ENCODE measurements at places on chromosomes 5 and 9. TPM values are rescaled to one million over a fixed set of nuclear protein-coding genes. Genes with fewer than 3 reads are reported as not detected.

DNA sequence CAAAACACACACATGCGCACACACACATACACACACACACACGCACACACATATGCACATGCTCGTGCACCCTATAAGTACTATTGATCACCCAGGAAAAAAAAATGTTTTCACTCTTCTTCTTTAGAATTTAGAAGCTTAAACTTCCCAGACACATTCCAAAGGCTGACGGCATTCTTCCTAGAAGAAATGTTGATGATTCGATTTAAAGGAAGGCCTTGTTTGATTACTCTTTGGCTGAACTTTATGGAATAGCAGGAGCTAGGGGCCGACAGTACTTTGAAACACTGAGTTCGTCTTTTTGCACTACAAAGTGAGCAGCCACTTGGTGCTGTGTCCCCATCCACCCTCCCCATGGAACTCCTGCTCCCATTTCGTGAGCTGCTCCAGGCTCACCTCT is 113.2 kb downstream of the EGFLAM start:
- H3K27me3 ChIP-seq: peaks cover 24% of the 10 kb centered on the region
- H3K4me1 ChIP-seq: peaks cover 3% of the 10 kb centered on the region
- H3K36me3 ChIP-seq: no peaks in the 10 kb centered on the region
- no peak for DNase-seq
- H3K4me3 ChIP-seq: no peak overlapping the region

The LMX1B gene
- not detected for total RNA-seq

- no peak overlapping the region for H3K27ac ChIP-seq
- peaks cover 12% of the 10 kb centered on the region for H3K4me1 ChIP-seq
- H3K4me3 ChIP-seq: no peak overlapping the region
- peaks cover 69% of the 10 kb centered on the region for H3K36me3 ChIP-seq
- H3K27me3 ChIP-seq: no peaks in the 10 kb centered on the region
Measured at GRCh38 chr5:72892846-72893245, 63.0 kb upstream of the FCHO2 start.

DNA sequence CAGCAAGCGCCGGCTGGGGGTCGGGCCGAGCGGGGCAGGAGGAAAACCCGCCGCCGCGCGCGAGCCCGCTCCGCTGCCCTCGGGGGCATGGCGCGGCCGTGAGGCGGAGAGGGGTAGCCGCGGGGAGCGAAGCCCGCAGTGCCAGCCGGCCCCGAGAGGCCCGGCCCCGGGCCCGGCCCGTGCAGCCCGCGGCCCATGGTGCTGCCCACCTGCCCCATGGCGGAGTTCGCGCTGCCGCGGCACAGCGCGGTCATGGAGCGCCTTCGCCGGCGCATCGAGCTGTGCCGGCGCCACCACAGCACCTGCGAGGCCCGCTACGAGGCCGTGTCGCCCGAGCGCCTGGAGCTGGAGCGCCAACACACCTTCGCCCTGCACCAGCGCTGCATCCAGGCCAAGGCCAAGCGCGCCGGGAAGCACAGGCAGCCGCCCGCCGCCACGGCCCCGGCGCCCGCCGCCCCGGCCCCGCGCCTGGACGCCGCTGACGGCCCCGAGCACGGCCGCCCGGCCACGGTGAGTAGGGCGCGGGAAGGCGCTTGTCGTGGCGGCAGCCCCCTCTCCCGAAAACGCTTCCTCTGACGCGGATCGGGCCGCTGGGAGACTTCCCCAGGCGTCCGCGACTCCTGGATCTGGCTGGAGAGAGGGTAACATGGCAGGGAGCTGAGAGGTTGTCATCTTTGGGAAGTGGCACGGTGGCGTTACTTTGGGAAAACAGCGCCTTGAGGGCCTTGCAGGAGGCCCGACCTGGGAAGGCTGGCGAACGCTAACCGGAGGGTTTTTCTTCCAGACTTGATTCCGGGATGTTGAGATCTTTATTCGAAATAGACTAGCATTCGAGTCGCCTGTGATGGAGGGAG is 523 bp downstream of the MAML1 start:
- no peaks in the 10 kb centered on the region for H3K27me3 ChIP-seq
- peak overlapping the region; percentile 91 for H3K27ac ChIP-seq
- peaks cover 38% of the 10 kb centered on the region for H3K36me3 ChIP-seq

DNA sequence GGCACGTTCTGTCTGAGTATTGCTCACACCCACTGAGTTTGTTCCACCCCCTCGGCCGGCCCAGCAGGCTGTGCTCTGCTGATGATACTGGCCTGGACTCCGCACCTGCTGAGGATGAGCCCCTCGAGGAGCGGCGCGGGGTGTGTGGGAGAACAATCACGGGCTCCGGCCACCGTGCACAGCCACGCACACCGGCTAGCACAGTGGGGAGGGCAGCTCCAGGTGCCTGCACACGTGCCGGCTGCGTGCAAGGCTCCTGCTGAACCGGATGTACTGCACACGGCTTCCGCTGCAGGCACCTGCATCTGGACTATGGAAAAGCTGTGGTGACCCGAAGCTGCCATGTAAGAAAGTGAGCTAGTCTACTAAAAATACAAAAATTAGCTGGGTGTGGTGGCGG is 485.2 kb upstream of the CDH9 start:
- no peak for DNase-seq
- no peak overlapping the region for H3K4me3 ChIP-seq
- no peak overlapping the region for H3K27ac ChIP-seq
- H3K36me3 ChIP-seq: no peaks in the 10 kb centered on the region
- no peaks in the 10 kb centered on the region for H3K27me3 ChIP-seq

DNA sequence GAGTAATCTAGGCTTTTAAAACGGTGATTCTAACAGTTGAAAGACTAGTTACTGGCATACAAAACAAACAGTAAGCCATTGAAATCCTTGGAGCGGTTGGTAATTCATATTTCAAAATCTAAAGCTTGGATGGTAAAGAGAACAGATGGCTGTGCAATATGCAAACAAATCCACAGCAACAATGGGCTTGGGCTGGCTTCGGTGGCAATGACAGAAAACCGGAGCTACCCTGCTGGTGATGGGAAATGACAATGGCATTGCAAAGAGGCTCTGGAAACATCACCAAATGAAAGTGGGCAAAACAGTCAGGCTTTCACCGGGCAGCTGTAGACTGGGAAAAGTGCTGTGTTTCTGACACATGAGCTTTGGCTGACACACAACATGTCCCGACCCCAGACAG is 42.2 kb downstream of the MED27 start:
- no peak overlapping the region for H3K4me3 ChIP-seq
- no peaks in the 10 kb centered on the region for H3K27me3 ChIP-seq
- DNase-seq: no peak

DNA sequence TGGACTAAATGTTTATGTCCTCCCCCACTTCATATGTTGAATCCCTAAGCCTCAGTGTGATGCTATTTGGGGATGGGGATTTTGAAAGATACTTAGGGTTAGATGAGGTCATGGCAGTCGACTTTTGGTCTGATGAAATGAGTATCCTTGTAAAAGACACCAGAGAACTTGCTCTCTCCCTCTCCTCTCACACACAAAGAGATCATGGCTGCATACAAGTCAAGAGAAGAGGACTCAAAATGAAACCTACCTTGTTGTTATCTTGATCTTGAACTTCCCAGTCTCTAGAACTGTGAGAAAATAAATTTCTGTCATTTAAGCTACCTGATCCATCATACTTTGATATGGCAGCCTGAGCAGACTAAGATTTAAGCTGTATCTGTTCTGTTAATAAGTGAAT is 144.0 kb upstream of the HAPLN1 start:
- H3K4me3 ChIP-seq: no peak overlapping the region
- no peaks in the 10 kb centered on the region for H3K4me1 ChIP-seq
- DNase-seq: no peak
- H3K36me3 ChIP-seq: no peaks in the 10 kb centered on the region
- no peak overlapping the region for H3K27ac ChIP-seq

The EQTN gene
- not detected for total RNA-seq

GRCh38 chr9:88476491-88477271 is 58.3 kb upstream of the NXNL2 start:
- peaks cover 31% of the 10 kb centered on the region for H3K36me3 ChIP-seq
- peaks cover 28% of the 10 kb centered on the region for H3K4me1 ChIP-seq
- no peaks in the 10 kb centered on the region for H3K27me3 ChIP-seq
- peak; percentile 53 for DNase-seq
- no peak overlapping the region for H3K4me3 ChIP-seq

- DNase-seq: no peak
- no peak overlapping the region for H3K27ac ChIP-seq
- H3K36me3 ChIP-seq: no peaks in the 10 kb centered on the region
- H3K4me1 ChIP-seq: no peaks in the 10 kb centered on the region
Measured at GRCh38 chr5:107807431-107807830, 136.7 kb upstream of the EFNA5 start.

The CEL gene
- 1.7 TPM for total RNA-seq

DNA sequence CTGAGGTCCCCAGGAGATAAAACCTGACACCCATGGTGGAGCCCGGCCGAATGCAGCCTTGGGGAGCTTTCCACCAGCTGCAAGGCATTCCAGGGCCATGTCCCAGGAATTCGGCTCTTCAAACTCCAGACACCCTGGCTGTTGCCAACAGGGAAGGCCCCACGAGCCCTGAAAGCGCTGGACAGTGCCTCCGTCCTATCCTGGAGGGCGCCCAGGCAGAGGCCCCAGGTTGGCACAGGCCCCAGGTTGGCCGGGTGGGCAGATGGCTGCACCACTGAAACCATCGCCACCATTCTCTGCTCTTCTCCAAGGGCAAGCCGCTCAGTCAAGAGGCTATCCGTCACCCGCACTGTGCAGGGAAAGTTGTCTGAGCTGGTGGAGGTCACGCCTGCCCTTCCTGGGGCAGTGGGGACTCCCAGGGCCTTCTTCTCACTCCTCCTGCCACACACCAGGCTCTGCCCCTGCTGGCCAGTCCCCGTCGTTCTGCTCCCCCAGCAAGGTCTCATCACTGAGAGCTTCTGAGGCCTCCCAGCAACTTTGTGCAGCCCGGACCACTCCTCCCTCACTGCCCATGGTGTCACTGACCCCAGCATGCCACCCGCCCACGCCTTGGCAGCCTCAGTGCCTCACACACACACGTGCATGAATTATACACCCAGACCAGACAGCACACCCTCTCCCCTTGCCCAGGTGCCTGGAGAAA is 21.2 kb downstream of the SLC6A3 start:
- peaks cover 4% of the 10 kb centered on the region for H3K27me3 ChIP-seq
- H3K27ac ChIP-seq: no peak overlapping the region
- H3K4me1 ChIP-seq: no peaks in the 10 kb centered on the region
- no peak overlapping the region for H3K4me3 ChIP-seq
- H3K36me3 ChIP-seq: no peaks in the 10 kb centered on the region

The C6 gene
- not detected for total RNA-seq

GRCh38 chr5:101991486-101991885 is 304.6 kb downstream of the SLCO4C1 start:
- H3K27ac ChIP-seq: no peak overlapping the region
- no peaks in the 10 kb centered on the region for H3K27me3 ChIP-seq
- no peaks in the 10 kb centered on the region for H3K36me3 ChIP-seq
